ENCODE measurements at places on chromosomes 1 and 21.

GRCh38 chr1:180851995-180852887, 60.5 kb upstream of the KIAA1614 start:
- DNase-seq = no peak

GRCh38 chr1:214670098-214670497, 67.1 kb downstream of the CENPF start:
- peak; percentile 29 for DNase-seq

DNA sequence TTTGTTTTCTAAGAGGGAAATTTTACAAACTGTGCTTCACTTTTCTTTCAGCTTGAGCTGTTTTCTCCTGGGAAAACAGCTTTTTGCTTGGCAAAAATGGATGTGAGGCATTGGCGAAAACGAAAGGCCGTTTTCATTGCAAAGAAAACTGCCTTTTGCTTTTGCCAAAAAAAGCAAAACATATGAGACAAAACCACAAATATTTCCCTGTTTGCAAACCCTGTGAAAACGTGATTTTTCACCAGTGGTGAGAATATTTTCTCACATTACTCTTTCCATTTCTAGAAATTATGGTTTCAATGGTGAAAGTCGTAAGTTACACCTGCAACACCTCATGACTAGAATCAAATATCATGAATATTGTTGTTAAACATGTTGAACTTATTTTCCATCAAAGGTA, 74.0 kb upstream of the ZBTB18 start:
- DNase-seq = peak; percentile 80

GRCh38 chr1:242016479-242016878, 17.6 kb upstream of the MAP1LC3C start:
- no peak for DNase-seq

DNA sequence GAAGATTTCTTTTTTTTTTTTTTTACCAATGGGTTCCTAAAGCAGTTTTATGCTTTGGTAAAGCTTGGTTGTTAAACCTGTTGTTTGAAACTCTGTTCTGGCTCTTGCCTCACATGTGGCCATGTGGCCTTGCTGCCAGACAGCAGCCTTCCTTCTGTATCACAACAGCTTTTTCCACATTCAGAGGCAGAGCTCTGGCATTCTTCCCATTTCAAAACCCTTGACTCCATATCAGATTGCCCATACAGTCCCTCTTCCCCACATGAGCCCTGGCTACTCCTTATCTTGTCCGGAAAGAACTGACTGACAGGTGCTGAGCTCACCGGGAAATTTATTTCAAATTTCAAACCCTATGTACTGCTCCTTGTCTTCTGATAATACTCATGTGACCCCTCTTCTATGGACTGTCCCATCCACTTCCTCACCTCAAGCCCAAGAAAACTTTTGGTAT, 38.5 kb upstream of the LAX1 start:
- no peak for DNase-seq

- no peak for DNase-seq
These were observed 17.5 kb downstream of the SMIM12 start for GRCh38 chr1:34842073-34842472.

GRCh38 chr1:20250340-20250989, 40.2 kb upstream of the VWA5B1 start:
- peak; percentile 23 for DNase-seq

- DNase-seq = no peak
These were observed 51.4 kb upstream of the DIRAS3 start for GRCh38 chr1:68101829-68102228.

DNA sequence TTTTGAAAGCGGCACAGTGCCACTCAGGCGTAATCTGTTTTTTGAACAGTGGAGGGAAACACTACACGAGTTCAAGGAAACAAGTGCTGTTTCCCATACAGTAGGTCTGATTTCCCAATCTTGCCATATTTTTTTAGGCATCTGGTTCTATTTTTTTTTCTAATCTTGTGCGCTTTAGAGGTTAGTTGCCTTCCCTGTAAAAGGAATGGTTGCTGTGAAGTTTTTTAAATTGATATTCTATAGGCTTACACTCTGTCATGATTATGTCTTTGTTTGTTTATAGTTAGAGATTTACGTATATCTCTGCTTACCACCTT, 1.2 kb downstream of the NASP start:
- DNase-seq = no peak

DNA sequence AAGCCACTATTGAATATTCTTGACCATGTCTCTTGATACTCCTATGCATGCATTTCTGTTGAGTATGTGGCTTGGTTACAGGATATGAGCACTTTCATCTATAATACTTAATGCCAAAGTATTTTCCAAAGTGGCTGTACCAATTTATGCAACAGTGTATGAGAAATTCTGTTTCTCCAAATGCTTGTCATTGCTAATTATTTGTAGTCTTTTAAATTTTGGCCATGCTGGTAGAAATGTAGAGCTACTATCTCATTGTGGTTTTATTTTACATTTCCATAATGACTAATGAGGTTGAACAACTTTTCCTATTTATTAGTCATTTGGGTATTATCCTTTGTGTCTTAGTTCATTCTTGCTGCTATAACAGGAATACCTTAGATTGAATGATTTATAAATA, 71.4 kb upstream of the TSPAN2 start:
- no peak for DNase-seq

DNA sequence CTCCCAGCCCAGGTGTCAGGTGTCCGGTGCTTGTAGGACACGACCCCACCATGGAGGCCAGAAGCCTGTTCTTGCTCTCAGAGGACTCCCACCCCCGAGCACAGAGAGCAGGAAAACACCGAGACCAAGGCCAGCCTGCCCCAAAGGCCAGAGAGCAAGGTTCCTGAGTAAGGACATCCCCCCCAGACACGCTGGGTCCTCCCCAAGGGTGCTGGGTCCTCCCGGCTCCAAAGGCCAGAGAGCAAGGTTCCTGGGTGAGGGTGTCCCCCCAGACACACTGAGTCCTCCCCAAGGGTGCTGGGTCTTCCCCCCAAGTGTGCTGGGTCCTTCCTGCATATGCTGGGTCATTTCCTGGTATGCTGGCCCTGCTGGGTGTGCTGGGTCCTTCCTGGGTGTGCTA, 40.0 kb downstream of the MEGF6 start:
- no peak for DNase-seq

- DNase-seq = no peak
These were observed 336.6 kb upstream of the ZRANB2 start for GRCh38 chr1:71417421-71417820.

DNA sequence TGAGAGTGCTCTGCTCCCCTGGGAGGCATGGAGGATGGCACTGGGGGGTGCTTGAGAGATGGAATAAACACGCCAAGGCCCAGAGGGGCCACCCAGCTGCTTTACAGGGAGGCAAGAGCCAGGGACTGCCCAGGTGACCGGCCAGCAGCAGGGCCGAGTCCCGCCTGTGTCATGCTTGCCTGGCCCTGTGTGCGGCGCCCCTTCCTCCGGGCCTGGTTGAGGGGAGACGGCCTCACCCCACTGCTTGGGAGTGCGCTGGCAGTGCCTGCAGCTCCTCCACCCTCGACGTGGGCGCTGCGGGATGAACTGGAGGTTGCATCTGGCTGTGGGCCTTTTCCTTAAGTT, 33.1 kb upstream of the COL6A2 start:
- DNase-seq = no peak

DNA sequence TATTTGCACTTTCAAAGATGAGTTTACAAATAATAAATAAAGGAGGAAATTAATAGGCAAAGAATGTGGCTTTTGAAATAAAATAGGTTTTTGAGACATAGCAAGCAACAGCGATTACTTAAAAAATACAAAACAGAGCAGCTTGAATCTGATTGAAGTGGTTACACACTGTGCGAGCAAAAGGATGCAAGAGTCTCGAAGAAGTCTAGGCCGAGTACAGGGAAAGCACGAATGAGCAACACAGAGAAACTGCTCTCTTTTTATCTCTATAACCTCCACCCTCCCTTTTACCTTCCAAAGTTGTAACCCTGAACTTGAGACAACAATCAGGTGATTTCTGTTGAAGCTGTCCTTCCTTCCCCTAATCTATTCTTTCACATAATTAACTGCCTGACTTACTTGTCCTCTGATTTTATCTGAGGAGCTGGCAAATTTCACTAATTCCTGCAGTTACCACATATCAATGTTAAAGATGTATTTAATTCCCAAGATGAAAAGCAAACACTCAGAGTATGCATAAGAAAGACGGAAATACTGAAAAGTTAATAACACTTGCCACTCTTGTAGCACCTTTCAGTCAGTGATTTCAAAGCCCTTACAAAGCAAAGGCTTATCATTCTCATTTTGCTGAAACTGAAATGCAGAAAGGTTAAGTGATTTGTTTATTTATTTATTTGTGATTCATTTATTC, 1030.1 kb downstream of the ADGRL2 start:
- DNase-seq = no peak

DNA sequence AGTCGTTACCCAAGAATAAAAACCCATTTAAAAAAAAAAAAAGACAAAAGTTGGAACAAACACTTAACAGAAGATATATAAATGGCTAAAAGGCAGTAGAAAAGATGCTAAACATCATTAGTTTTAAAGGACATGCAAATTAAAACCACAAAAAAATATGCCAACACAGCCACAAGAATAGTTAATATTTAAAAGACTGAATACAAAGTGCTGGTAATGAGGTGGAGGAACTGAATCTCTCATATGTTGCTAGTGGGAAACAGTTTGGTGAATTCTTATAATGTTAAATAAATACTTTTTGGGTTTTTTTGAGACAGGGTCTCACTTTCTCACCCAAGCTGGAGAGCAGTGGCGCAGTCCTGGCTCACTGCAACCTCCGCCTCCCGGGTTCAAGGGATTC, 10.0 kb downstream of the LRRC40 start:
- DNase-seq = no peak

- no peak for DNase-seq
These were observed 40.5 kb upstream of the KLF17 start for GRCh38 chr1:44078104-44078503.

DNA sequence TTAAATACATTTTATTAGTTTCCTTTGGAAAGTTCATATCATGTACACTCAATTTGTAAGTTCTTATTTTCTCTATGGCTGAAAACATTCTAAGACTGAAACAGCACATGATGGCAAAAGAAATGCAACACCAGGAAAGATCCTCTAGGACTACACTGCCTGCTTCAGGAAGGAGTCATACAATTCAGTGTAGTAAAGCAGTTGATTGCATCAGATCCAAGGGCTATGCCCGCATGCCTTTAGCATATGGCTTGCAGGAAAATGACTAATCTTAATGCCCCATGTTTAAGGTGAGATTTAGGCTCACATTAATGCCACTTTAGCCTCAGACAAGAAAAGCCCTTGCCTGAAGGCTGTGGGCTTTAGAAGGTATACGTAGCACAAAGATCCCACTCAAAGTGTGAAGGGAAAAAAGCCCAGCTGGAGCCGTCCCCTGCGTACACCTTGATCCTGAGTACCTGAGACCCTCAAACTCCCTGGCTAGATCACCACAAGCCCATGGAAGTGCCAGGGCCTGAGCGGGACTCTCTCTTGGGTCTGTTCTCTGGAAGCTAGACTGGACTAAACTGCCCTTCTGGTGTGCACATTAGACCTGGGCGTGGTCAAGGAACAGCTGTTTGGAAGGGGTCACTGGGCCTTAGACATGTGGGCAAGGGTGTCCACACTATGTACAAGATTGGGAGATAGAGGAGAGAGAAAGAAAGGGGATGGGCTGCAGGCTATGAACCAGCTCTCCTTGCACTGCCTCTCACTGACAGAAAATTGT, 52.9 kb downstream of the ESRRG start:
- peak; percentile 6 for DNase-seq

DNA sequence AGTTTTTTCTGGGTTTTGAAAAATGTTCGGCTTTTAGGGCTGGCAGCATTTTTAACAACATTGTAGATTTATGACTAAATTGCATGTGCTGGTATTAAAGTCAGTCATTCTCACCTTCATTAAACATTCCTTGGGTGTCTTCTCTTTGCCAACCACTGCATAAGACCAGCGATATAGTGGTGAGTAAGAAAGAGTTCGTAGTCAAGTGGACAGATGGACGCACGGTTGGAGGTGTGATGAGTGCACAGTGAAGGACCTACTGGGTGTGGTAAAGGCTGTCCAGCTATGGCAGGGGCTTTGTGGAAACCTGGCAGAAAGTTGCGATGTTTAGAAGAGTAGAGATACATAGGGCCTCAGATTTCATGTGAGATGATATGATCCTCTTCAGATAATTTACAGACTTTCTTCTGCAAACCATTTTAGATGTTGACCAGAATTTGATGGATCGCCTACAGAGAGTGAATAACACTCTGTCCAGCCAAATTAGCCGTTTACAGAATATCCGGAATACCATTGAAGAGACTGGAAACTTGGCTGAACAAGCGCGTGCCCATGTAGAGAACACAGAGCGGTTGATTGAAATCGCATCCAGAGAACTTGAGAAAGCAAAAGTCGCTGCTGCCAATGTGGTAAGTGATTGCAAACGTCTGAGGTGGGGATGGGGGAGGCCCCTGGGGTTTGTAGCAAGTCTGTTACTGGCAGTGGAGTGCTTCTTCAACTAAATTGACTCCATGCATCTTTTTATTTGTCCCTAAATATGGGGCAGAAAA, 56.0 kb upstream of the LAMC2 start:
- DNase-seq = no peak

DNA sequence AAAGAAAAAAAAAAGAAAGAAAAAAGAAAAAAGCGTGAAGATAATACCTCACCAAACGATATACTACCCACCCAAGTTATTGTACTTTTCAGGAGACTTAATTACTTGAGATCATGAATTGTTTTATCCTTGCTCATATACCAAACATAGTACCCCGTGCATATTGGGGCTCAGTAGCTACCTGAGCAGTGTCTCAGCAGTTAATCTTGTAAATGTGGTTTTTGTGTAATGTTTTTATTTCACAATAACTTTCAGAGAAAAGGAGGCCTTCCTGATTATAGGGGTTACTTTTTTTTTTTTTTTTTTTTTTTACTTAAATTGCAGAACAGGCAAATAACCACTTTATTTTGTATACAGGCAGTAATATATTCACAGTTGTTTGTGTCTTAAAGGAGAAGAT, 80.3 kb downstream of the OSBPL9 start:
- no peak for DNase-seq

DNA sequence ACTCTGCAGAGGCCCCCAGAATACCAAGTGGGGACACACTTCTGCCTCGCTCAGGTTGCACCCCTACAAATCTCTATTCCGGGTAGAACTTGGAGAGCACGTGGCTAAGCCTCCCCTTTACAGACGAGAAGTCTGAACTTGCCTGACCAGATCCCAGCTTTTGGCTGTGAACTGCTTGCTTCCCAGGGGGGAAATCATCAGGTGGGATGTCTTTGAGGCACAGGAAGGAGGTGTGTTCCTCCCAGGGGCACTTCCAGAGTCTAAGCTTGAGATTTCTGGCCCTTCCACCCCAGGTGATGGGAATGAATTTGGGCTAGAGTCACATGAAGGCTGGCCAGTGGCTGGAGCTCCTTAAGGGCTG, 1.3 kb upstream of the S100A3 start:
- DNase-seq = no peak

Measured in fibroblast of skin of scalp (primary cell).